ENCODE measurements at places on chromosomes 2 and 18.

GRCh38 chr2:233544200-233544610, 22.4 kb downstream of the USP40 start:
- DNase-seq, result no peak

GRCh38 chr2:237480988-237481525, 6.0 kb upstream of the MLPH start:
- no peak for DNase-seq

DNA sequence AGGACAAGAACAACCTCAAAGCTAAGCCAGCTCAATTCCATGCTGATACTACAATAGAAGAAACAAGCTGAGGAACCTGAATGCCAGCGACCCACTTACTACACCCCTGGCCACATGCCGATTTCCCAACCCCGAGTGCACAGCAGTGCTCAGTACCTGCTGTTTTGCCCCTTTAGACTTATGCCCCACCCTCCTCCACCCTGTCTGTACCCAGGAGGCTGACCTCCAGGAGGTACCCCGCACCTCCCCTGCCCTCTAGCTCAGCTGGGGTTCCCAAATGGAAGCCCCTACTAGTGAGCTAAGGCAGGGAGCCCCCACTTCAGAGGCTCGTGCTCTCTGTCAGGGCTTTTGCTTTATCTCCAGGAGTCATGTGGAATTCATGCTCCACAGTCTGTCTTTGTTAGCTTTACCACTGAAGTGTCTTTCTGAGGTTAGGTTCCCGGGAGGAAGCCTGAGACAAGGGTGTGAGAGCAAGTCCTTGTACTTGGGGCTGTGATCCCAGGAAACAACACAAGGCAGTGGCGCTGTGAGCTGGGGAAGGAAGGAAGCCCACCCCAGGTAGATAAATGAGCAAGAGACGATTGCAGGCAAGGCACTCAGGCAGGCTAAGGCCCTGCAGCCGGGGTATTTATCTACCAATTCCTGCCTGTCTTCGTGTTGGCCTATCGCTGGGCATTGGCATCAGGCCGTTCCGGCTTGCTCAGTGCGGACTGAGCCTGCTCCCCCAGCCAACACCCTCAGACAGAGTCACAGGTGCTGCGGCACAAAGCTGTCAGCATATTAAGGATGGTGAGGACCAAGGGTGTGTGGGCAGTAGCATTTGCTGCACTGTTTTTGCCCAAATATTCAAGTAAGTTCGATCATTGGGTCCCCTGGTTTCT, 220.5 kb downstream of the CYP26B1 start:
- peak; percentile 14 for DNase-seq

DNA sequence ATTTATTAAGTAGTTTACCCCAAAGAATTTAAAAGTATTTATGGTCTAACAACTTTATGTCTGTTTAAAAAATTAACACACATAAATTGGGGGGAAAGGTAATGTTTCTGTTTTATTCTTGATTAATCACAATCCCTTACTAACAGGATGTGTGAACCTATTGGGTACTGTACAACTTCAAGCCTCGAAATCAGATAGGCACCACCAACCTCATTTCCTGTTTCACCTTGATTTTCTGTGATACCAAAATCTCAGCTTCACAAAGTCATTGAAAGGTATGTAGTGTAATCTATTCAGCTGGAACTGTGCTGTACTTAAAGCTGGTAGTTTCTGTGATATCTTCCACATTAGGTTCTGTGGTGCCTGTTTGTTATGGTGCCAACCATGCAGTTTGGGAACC, 4.0 kb downstream of the RNMT start:
- DNase-seq, result no peak

DNA sequence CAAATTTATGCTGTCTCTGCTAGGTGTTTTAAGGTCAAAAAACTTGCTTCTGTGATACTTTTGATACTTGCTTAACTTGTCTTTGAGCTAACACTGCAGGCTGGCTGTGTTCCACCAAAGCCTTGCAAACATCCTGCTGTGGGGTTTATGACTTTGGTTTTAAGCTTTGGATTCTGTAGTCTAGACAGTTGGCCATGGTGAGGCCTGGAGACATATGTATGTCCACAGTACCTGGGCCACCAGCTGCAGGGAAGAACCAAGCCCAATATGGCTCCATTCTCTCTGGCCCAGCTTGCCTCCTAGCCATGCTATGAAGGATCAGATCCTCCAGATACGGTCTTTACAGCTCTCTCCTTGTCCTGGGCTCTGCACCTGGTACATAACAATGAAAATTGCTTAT, 113.9 kb downstream of the INO80D start:
- DNase-seq, result no peak

DNA sequence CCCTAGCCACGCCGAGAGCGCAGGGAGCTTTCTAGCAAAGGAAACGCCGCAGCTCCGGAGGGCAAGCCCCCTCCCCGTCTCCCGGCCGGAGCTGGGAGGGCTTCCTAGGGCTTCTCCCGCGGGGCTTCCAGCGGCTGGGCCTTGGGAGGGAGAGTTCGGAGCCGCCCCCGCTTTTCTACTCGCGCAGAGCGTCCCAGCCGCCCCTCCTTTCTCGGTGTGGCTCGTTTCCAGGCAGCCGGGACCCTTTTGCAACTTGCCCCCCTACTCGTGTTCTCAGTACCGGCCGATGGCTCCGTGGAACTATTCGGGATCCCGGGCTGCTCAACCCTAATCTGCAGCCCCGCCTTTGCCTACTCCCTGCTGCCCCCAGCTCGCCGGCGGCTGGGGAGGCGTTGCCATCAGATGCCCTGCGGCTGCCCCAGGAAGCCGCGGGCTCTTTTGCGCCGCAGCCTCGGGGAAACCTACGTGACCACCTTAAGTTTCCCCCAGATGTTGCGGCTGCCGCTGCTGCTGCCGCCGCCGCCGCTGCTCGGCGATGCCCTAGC, 1.5 kb upstream of the NR4A2 start:
- peak; percentile 78 for DNase-seq

DNA sequence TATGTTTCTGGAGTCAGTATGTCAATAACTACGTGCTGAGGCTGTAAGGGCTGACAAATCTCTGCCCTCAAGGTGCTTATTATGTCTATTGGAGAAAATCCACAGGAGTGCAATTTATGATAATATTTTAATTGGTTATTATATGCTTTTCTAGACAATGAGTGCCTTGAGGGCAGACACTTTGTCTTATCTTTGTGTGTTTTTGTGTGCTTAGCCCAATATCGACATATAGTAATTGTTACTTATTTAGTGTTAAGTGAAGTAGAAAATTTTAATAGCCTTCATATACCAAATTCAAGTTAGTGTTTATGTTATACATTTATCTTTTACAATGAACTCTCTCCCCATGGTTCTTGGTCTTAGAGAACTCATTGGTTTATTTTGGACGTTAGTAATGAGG, 118.9 kb downstream of the WDR7 start:
- DNase-seq, result no peak

DNA sequence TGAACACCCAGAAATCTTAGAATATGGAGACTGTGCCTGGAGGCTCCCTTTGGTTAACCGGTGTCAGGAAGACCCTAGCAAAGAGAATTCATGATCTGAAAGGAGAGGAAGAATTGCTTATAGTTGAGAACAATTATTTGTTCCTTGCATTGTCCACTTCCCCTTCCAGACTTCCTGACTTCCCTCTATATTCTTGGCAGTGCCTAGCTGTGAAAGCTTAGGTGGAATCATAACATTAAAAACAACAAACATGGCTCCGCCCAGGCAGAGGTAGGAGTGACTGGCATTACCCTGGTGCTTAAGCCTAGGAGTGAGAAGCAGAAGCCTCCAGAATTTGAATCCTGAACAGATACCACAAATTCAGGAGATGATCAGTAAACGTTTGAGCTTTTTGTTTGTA, 1.9 kb downstream of the TTL start:
- DNase-seq, result no peak

- no peak for DNase-seq
Measured at GRCh38 chr2:239470151-239470900, 69.5 kb upstream of the HDAC4 start.

DNA sequence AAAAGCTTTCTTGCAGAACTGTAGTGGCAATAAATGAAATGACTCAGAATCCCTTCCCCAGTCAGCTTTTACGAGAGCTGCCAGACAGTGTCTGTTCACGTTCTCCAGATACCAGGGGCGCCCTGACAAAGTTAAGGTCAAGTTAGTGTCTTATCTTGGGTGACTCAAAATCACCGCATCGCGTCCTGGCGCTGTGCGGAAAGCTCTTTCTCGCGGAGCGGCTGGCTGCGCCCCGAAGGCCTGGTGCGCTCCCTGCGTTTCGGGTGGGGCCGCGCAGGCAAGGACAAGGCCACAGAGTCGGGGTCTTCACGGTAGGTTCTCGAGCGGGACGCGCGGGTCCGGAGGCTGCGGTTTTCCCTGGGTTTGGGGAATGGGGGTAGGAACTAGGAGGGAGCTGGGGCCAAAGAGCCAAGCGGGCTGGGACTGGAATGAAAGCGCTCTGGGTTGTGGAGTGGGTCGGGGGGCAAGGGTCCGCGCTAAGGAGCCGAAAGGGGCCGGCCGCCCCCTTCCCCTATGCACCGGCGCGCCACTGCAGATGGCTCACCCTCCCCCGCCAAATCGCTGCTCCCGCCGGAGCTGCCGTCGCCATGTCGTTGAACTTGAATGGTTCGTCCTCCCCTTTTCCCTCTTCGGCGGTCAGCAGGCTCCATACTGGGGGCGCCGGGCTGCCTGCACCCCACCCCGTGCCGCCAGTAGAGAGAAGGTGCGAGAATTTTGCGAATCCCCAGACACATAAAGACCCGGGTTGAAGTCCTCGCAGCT, 2.6 kb upstream of the HOXD11 start:
- DNase-seq, result no peak

GRCh38 chr18:48950536-48951447, at the start of gene SMAD7:
Gene SMAD7, minus strand, starts transcription at chr18:48950965. Its CDS starts 541 bp downstream, at chr18:48950424.
- DNase-seq, result no peak

- DNase-seq, result no peak
Measured at GRCh38 chr18:54140641-54141040, 83.8 kb downstream of the MBD2 start.

DNA sequence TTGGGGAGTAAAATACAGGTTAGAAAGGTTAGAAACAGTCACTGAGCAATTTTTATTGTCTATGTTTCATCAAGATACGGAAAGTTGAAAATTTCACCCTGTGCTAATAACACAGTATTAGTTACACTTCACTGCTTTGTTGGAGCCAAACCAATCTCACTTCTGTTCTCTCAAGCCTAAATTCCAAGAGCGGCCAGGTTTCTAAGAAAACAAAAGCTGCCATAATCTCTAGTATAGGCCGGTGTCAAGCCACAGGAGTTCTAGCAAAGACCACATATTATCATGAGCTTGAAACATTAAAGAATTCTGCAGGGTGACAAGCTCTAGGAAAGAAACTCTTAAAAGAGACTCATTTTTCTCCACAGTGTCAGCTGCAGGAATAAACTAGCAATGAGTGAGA, 128.7 kb downstream of the TXNL1 start:
- no peak for DNase-seq

- peak; percentile 62 for DNase-seq
Measured at GRCh38 chr2:34096562-34097171, 497.6 kb upstream of the FAM98A start.

GRCh38 chr2:212921061-212921460, 230.4 kb downstream of the IKZF2 start:
- no peak for DNase-seq

DNA sequence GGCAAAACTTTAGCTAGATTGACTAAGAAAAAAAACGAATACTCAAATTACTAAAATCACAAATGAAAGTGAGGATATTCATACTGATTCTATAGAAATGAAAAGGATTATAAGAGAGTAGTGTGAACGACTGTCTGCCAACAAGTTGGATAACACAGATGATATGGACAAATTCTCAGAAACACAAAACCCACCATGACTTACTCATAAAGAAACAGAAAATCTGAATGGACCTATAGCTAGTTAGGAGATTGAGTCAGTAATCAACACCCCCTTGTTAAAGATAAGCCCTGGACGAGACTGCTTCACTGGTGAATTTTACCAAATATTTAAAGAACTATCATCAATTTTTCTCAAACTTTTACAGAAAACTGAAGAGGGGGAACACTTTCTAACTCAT, 108.8 kb upstream of the TMEM200C start:
- DNase-seq, result no peak

- DNase-seq, result no peak
Measured at GRCh38 chr2:30255466-30256408, 24.4 kb downstream of the LBH start.

GRCh38 chr2:212109217-212109616, 429.4 kb downstream of the ERBB4 start:
- no peak for DNase-seq

DNA sequence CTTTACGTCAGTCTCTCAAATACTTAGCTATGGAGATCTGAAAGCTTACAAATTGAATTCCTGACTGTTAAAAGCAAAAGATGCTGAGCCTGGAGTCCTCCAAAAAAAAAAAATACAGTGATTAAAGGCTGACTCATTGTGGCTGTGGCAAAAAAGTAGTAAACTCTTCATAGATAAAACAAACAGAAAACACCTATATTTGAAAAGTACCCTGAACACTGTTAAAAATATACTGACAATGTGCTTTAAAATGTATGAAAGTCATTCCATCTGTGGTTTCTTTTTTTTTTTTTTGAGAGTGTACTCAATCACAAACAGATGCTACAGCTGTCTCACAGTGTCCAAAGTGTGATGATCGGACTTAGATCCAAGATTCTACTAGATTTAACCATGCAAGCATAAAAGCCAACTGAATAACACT, 267.6 kb upstream of the CYP26B1 start:
- no peak for DNase-seq

- DNase-seq, result no peak
Measured at GRCh38 chr18:47912794-47913585, 17.5 kb downstream of the SMAD2 start.

DNA sequence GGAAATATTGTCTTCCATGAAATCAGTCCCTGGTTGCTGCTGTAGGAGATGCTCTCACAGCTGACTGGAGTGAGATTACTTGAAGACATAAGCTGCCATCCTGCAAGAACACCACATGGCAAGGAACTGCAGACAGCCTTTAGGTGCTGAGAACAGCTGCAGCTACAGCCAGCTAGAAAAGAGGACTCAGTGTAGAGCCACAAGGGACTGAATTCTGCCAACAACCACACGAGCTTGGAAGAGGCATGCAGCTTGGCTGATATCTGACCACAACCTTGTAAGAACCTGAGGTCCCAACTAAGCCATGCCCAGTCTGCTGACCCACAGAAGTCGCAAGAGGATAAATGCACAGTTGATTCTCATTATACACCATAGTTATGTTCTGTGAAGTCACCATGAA, 181.8 kb upstream of the ARL4C start:
- DNase-seq, result no peak

DNA sequence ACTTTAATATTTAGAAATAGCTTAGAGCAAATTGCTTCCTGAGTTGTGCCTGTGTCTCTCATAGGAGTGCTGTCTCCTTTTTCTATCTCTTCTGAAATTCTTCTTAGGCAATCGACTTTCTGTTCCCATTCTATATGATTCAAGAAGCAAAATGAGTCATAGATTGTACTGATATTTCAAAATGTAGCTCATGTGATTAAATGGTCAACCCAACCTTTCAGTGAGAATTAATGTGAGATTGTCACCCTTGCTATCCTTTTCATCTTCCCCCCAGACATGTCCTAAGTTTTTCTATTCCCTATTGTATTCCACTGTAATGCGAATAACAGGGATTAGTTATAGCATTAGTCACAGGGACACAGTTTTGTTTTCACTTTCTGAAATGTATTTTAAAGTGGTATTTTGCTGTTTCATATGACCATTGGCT, 413.6 kb downstream of the THSD7B start:
- DNase-seq, result no peak

All from stimulated activated CD8-positive, alpha-beta memory T cell treated with anti-CD3 and anti-CD28 coated beads, Interleukin-4, amount 100 ng/mL, for 48 hours (primary cell).